ENCODE measurements at places on chromosomes 4 and X. TPM values are rescaled to one million over a fixed set of nuclear protein-coding genes. Genes with fewer than 3 reads are reported as not detected.

The SERTM2 gene
- 1.3 TPM for total RNA-seq

The TMEM187 gene
- total RNA-seq, result 7.1 TPM

The LRCH2 gene
- 5.8 TPM for total RNA-seq

The FAM47E gene
- 0.86 TPM for total RNA-seq

The HSFX4 gene
- total RNA-seq, result not detected

The EXOC1L gene
- total RNA-seq, result not detected

The CT83 gene
- not detected for total RNA-seq

The RTL3 gene
- total RNA-seq, result 0.32 TPM

The NUP54 gene
- 67.4 TPM for total RNA-seq

The SMIM10L2A gene
- total RNA-seq, result under 0.01 TPM

The KLF8 gene
- total RNA-seq, result 3.0 TPM

The HOPX gene
- total RNA-seq, result under 0.01 TPM

The GAGE12J gene
- total RNA-seq, result not detected

The FMR1NB gene
- not detected for total RNA-seq

The GASK1B gene
- 73.8 TPM for total RNA-seq

The KLHL13 gene
- 0.97 TPM for total RNA-seq

The SLC6A14 gene
- total RNA-seq, result not detected

The TEX11 gene
- not detected for total RNA-seq

The CT47B1 gene
- not detected for total RNA-seq

The MGAT4D gene
- not detected for total RNA-seq

The LONRF3 gene
- total RNA-seq, result 0.43 TPM

The MMGT1 gene
- total RNA-seq, result 33.2 TPM

The PNCK gene
- total RNA-seq, result 0.32 TPM

The TMLHE gene
- total RNA-seq, result 20.3 TPM

The WNK3 gene
- total RNA-seq, result 0.64 TPM

The TIMM8A gene
- total RNA-seq, result 2.9 TPM

The IL13RA2 gene
- 2.3 TPM for total RNA-seq

The MPP1 gene
- 11.7 TPM for total RNA-seq

The MAGEB3 gene
- total RNA-seq, result not detected

The ARSH gene
- total RNA-seq, result not detected

The RHOXF2B gene
- not detected for total RNA-seq

The UBE2D3 gene
- total RNA-seq, result 399 TPM

The C1QTNF7 gene
- total RNA-seq, result 1.7 TPM

The USP17L15 gene
- not detected for total RNA-seq

The CLNK gene
- not detected for total RNA-seq

The CXCL10 gene
- total RNA-seq, result under 0.01 TPM

The TMEM33 gene
- total RNA-seq, result 48.3 TPM

The DGKK gene
- not detected for total RNA-seq

The CT45A3 gene
- total RNA-seq, result not detected

The PRDM5 gene
- 23.8 TPM for total RNA-seq

The AKAP14 gene
- total RNA-seq, result not detected

The HNRNPDL gene
- 174 TPM for total RNA-seq

The FAM47A gene
- not detected for total RNA-seq

The PPP4R3C gene
- not detected for total RNA-seq

The MGARP gene
- 41.2 TPM for total RNA-seq

The LUZP4 gene
- not detected for total RNA-seq

The F8A3 gene
- total RNA-seq, result 2.6 TPM

The GSX2 gene
- not detected for total RNA-seq

The P2RY10 gene
- not detected for total RNA-seq

The FANCB gene
- 17.3 TPM for total RNA-seq

Measured in fibroblast of villous mesenchyme (primary cell).